Left lobe of liver (tissue), 2 donors: ENCODE measurements at places on chromosomes 6 and 20. TPM values are rescaled to one million over a fixed set of nuclear protein-coding genes. Genes with fewer than 3 reads are reported as not detected.

GRCh38 chr20:4956200-4956810 is 45.0 kb downstream of the SLC23A2 start:
- DNase-seq = no peak

DNA sequence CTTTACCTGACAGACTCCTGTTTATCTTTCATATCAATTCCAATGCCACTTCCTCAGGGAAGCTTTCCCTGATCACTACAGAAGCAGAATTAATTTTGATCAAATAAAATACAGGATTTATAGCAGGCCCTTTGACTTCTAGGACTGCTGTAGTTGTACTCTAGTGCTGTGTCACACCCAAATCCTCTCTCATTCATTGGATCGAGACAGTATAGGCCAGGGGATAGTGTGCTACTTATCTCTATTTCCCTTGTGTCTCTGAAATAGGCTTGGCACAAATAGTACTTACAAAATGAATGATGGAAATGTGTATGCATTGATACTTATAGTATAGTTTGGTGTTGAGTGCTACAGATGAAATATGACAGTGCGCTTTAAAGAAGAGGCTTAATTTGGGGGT is 19.8 kb downstream of the RALY start:
- DNase-seq = no peak

GRCh38 chr6:156306531-156306930 is 470.6 kb upstream of the ARID1B start:
- no peak for DNase-seq

DNA sequence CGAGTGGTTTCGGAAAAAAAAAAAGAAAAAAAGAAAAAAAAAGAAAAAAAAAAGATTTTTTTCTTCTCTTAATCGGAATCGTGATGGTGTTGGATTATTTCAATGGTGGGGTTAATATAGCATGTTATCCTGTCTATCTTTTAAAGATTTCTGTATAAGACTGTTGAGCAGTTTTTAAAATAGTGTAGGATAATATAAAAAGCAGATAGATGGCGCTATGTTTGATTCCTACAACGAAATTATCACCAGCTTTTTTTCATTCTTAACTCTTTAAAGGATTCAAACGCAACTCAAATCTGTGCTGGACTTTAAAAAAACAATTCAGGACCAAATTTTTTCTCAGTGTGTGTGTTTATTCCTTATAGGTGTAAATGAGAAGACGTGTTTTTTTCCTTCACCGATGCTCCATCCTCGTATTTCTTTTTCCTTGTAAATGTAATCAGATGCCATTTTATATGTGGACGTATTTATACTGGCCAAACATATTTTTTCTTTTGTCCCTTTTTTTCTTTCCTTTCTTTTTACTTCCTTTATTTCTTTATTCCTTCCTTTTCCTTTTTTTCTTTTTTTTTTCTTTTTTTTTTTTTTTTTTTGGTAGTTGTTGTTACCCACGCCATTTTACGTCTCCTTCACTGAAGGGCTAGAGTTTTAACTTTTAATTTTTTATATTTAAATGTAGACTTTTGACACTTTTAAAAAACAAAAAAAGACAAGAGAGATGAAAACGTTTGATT is 3.6 kb downstream of the SOX4 start:
- DNase-seq = no peak

DNA sequence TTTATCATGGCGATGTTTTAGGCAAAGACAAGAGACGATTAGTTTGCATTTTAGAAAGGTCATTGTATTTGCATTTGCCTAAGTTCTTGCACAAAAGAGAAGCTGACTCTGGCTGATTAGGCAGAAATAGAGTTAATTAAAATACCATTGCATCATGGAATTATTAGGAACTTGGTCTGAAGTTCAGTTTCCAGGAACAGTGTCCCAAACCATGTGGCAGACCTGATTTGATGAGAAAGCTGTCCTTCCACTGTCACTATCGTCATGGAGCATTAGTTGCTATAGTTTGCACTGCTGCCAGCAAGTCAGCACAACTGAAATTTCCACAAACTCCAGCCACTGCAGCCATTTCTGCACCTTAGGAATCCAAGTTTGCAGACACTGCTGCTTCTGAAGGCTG is 24.3 kb upstream of the MCUR1 start:
- no peak for DNase-seq

CRISP3 gene
- 0.13 TPM for total RNA-seq
